ENCODE measurements at places on chromosomes 4 and X.
A peak's percentile ranks its signal among the peaks of the same experiment; 100 is the strongest.

DNA sequence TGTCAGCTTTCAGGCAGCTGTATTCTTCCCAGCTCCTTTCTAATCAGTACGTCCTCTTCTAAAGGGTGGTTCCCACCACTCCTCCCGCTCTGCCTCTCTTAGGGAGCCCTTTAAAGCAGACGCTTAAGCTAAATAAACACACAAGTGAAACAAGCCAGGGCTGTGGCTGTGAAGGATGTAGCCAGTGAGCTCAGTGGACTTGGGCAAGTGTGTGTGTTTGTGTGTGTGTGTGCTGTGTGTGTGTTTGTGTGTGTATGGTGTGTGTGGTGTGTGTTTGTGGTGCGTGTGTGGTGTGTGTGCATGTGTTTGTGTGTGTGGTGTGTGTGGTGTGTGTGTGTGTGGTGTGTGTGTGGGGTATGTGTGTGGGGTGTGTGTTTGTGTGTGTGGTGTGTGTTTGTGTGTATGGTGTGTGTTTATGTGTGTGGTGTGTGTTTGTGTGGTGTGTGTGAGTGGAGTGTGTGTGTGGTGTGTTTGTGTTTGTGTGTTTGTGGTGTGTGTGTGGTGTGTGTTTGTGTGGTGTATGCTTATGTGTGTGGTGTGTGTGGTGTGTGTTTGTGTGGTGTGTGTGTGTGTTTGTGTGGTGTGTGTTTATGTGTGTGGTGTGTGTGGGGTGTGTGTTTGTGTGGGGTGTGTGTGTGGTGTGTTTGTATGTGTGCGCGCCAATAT is 283.3 kb downstream of the PTTG2 start:
- DNase-seq: no peak

GRCh38 chr4:176504118-176504517 is 184.4 kb downstream of the SPCS3 start:
- no peak for DNase-seq

DNA sequence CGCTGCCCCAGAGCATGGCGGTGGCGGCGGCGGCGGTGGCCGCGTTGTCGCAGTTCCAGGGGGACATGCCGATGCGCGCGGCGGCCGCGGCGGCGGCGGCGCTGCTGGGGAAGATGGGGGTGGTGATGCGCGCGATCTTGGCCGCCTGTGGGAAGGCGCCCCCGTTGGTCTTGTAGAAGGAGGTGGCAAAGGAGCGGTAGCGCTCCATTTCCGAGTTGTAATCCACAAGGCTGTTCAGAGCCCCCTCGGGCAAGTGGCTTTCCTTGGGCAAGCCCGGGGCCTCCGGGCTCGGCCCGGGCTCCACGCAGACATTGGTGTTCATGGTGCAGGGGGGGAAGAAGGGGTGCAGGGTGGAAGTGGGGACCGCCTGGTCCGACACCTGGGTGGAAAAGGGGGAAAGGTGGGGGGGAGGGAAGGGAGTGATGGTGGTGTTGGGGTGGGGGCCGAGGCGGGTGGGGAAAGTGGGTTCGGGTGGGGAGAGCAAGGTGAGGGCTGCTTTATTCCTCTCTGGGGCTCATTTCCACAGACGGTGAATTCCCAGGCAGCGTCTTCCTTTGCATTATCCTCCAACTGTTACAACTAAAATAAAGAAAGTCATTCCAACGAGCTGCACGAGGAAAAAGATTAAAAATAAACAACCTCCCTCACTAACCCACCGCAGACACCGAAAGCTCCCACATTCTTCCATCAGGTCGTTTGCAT is 3.1 kb downstream of the CXXC4 start:
- no peak for DNase-seq

- no peak for DNase-seq
Observed at GRCh38 chr4:73613130-73613529, 7.1 kb downstream of the RASSF6 start.

DNA sequence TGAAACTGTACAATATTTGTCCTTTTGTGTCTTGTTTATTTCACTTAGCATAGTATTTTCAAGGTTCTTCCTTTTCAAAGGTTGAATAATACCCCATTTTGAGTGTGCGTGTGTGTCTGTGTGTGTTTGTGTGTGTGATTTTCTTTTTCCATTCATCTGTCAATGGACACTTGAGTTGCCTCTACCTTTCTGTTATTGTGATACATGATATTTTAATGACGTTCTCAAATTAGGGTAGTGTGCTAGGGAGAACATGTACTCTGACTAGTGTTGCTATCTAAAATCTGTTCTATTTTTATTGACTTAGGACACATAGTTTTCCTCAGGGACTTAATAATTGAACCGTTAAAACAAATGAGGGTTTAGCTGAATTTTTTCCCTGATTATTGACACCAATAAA is 9.9 kb downstream of the MMRN1 start:
- peak; percentile 57 for DNase-seq

DNA sequence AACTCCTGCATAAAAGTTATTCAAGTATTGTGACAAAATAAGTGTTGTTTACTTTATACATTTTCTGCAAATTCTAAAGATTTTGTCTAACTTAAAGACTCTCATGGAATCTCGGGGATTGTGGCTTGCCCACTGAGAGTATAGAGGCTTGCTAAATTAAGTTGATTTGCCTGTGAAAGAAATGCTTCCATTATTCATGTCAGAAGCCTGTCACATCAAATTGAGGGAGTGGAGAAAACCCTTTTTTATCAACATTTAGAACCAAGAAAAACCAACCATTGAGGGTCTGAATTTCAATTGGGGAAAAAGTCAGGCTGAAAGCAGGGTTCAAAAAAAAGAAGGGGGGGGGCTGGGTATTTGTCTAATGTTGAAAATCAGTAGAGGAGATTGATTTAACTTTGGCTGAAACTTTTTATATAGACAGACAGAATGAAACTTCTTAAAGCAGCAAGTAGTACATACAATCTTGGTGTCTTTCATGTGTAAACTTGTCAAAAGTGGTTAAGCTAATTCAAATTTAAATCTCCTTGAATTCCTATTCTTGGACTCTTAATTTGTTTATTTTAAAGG is 144.8 kb upstream of the CXorf66 start:
- DNase-seq: no peak

Data from NCI-H187 treated with DMSO at 0.1 percent for 48 hours (cell line).